Left colon (tissue), 2 donors: ENCODE measurements at places on chromosomes 5 and 9.

DNA sequence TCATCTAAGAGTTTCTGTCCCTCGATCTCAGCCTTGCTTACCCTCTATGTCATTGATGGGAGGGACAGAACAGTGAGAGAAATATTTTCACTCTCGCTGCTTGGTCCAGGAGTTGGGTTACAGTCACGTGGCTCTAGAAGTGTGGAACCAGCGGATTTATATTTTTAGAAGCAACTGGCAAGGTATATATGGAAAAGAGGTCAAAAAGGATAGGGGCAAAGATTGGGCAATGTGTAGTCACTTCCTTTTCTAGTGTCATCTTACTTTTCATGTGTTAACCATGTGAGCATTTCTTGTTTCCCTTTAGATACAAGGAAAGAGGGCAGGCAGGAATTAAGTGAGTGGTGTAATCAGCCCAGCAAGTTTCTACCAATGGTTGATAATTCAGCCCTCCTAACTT is 111.5 kb upstream of the ZNF366 start:
- no peak for DNase-seq

GRCh38 chr5:74371621-74372020 is 268.9 kb downstream of the ENC1 start:
- DNase-seq = no peak

GRCh38 chr5:124634228-124634739 is 112.2 kb downstream of the ZNF608 start:
- no peak for DNase-seq

DNA sequence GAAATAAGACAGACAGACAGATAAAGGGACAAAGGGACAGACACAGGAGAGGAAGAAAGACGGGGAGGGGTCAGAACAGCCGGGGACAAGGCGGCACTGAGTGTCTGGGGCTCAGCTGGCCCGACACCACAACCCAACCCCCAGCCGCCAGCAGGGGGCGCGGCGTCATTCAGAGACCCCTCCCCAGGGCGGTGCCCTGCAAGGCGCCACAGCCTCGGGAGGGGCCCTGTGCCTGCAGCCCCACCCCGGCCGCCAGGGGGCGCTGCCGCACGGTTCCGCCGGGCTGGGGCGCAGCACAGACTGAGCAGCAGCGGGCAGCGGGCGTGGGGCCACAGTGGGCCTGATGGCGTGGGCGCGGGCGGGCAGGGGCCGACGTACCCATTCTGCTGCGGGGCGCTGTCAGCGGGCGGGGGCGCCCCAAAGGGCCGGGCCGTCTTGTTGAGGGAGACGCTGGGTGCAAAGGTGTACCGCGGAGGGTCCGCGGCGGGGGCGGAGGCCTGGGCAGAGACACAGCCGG is 5.9 kb downstream of the PDLIM7 start:
- DNase-seq = no peak

GRCh38 chr5:137736496-137736895 is 607 bp upstream of the KLHL3 start:
- no peak for DNase-seq

GRCh38 chr5:93192087-93192486 is 388.9 kb downstream of the NR2F1-AS1 start:
- no peak for DNase-seq

- no peak for DNase-seq
These were observed 74.7 kb upstream of the IL17B start for GRCh38 chr5:149453618-149454415.

GRCh38 chr5:90911169-90911568 is 352.6 kb downstream of the ADGRV1 start:
- no peak for DNase-seq

- no peak for DNase-seq
These were observed 80.8 kb downstream of the ASTN2 start for GRCh38 chr9:117334101-117334500.

DNA sequence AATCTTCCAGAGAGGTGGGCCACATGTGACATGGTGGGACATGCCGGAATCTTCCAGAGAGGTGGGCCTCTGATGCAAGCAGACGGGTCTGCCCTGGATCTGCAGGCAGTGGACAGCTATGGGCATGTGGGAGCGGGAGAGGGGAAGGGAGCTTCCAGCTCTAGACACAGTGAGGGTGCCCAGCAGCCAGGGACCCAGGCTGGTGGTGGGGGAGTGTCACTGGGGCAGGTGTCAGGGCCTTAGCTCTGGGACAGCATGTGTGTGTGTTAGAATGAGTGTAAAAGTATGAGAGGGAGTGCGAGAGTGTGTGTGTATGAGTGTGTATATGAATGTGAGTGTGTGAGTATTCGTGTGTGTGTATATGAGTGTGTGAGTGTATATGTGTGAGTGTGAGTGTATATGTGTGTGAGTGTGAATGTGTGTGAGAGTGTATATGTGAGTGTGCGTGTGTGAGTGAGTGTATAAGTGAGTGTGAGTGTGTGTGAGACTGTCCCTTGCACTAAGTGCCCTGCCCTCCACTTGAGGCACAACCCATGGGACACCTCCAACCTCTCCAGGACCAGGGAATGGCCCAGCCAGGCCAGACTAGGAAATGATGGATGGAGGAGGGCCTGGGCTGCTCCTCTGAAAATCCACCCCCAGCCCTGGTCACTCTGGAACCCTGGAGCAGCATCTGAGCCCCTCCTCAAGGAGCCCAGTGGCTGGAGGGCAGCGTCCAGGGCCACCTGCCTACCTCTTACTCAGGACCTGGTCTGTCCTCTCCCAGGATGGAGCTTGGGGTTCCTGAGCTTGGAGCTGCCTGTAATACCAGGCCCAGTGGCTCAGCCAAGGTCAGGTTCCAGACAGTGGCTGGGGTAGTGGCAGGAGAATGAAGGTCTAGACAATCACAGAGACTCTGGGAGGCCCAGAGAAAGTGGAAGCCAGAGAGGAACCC is 122.2 kb downstream of the C9orf50 start:
- DNase-seq = no peak

- DNase-seq = no peak
These were observed 932.9 kb upstream of the DMAC1 start for GRCh38 chr9:8732367-8733075.

DNA sequence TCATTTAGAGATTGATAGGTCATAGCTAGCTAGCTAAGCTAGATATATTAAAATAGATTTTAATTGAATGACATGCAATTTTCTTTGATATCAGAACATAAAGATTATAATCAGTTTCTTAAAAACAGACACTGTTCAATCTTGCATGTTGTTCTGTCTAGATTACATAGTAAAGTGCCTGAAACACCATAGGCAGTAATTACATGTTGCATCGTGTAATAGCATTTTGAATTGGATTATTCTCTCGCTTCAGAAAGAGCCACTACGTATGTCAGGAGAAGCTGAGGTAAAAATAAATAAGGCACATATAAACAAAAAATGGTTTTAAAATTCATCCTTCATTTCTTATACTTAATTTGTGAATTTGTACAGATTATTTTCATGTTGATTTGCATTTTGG is 148.0 kb upstream of the CDH12 start:
- no peak for DNase-seq
